ENCODE measurements at places on chromosomes 13 and 19.

DNA sequence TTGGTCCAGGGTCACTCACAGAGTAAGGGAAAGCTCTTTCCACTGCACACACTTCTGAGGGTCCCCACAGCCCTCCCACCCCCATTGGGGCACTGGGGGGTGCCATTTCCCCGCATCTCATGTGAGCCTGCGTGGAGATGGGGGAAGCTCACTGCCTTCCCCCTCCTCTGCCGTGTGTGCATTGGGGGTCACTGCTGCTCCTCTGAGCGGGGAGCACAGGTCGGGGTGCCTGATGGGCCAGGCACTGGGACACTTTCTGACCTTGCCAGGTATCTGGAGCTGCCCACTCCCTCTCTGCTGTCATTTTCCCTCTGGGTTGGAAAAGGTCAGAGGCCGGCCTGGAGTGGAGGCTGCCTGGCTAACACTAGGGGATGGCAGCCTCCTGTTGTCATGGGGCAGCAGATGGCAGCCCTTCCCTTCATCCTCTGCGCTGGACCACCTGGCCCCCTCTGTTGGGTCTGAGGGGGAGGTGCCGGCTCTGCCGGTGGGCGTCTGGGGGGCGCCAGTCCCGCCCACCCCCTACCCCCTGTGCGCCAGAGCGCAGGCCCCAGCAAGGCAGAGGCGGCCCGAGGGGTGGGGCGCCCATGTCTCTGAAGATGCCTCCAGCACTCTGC is 9.1 kb downstream of the SSBP4 start:
- DNase-seq, result no peak

GRCh38 chr13:70960841-70961443 is 852.7 kb upstream of the KLHL1 start:
- no peak for DNase-seq

GRCh38 chr13:112744168-112745021 is 54.6 kb downstream of the ATP11A start:
- DNase-seq, result no peak

- DNase-seq, result no peak
Observed at GRCh38 chr19:29266603-29267002, 53.7 kb upstream of the UQCRFS1 start.

GRCh38 chr19:15426485-15427349 is 7.9 kb upstream of the AKAP8L start:
- no peak for DNase-seq

DNA sequence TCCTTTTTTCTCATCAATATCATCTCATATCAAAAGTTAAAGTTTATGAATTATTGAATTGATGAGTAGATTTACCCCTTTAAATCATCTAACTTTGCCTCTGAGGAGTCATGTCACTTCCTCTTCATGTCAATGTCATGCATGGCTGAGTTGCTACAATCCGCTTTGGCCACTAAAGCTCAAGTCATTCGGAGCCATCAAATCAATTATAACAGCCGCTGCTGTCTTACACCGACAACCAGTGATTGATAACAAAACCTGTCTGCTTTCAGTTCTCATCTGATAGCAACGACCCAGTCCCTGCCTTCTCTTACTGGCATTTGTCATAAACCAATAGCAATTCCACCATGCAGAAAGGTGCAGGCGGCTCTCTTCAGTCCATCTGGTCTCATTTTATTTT is 429.3 kb downstream of the DIAPH3 start:
- DNase-seq, result no peak

- DNase-seq, result no peak
Observed at GRCh38 chr13:101454767-101455166, 2.3 kb downstream of the ITGBL1 start.

- no peak for DNase-seq
Observed at GRCh38 chr19:15576526-15577156, 38.4 kb upstream of the CYP4F8 start.

DNA sequence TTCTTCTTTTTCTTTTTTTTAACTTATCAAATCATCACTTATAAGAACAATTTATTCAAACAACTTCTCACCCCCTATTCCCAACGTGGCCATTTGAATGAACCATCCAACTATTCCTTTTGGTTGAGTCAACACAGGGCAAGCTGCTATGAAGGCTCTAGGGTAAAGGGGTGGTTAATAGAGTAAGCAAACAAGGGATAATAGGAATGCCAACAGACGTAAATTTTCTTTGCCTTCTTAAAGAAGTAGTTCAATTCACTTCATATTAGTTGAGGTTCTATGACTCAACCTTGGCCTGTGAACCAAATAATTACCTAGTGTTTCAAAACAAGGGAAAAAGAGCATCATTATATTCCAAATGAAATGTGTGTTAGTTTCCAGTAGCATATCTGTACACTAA is 1383.8 kb upstream of the SLC10A2 start:
- no peak for DNase-seq

DNA sequence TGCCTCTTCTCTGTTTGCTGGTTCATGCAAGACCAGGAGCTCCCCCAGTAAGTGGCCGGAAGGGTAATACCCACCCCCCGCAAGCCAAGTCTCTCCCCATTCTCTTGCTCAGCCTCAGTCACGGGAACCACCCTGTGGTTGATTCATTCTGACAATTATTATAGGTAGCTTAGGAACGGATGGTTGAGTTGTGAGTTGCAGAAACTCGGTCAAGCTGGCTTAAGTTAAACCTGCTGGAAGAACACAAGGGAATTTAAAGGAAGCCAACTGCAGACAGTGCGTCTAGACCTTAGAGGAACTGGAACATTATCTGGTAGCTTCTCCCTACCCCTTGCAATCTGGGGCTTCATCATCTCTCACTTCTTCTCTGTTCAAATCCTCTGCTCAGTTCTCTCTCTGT is 8.9 kb downstream of the FPR1 start:
- no peak for DNase-seq

- no peak for DNase-seq
Observed at GRCh38 chr19:13094106-13094504, 8.6 kb downstream of the LYL1 start.

- no peak for DNase-seq
Observed at GRCh38 chr13:89951341-89951740, 1396.1 kb upstream of the MIR17HG start.

DNA sequence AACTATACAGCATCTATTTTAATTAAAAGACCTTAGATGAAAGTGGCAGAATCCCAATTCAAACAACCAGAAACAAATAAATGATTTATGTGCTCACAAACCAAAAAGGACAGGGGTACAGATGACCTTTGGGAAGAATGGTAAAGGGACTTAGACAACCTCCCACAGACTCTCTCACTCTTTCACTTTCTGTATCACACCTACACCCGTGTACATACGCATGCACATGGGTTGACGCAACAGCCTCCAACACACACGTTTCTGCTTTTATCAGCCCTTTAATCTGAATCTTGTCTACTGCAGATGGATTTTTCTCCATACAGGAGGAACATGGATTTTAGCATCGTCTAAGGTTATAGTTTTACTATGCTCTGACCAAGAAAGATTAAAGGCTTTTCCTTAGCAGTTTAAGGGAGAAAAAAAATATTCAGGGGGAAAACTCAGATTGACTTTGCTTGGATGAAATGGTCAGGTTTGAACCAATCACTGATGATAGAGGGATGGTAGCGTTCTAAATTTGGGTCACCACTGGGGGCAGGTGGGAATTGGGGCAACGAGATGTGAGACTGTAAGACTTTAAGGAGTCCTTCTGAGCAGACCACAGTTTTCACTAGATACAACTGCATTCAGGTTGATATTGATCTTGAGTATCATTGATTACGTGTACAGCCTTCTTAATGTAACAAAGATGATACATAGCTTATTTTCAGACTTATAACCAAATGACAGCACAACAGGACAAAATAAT is 166.1 kb downstream of the ITGBL1 start:
- no peak for DNase-seq

DNA sequence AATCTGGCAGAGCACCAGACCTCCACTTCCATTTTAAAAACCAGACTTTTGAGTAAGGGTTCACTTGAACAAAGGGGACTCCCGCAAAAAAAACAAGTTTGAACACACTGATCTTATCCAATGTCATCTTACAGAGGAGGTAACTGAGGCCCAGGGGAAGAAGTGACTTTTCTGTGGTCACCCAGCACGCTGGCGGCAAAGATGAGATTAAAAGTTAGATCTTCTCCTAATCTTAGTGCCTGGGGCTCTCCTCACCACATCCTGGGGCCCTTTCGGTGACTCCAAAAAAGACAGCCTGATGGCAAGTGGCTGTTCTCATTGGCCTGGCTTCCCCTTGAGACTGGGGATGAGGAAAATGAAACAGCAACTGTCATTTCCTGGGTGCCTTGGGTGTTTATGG is 101.8 kb upstream of the ZNF98 start:
- no peak for DNase-seq

DNA sequence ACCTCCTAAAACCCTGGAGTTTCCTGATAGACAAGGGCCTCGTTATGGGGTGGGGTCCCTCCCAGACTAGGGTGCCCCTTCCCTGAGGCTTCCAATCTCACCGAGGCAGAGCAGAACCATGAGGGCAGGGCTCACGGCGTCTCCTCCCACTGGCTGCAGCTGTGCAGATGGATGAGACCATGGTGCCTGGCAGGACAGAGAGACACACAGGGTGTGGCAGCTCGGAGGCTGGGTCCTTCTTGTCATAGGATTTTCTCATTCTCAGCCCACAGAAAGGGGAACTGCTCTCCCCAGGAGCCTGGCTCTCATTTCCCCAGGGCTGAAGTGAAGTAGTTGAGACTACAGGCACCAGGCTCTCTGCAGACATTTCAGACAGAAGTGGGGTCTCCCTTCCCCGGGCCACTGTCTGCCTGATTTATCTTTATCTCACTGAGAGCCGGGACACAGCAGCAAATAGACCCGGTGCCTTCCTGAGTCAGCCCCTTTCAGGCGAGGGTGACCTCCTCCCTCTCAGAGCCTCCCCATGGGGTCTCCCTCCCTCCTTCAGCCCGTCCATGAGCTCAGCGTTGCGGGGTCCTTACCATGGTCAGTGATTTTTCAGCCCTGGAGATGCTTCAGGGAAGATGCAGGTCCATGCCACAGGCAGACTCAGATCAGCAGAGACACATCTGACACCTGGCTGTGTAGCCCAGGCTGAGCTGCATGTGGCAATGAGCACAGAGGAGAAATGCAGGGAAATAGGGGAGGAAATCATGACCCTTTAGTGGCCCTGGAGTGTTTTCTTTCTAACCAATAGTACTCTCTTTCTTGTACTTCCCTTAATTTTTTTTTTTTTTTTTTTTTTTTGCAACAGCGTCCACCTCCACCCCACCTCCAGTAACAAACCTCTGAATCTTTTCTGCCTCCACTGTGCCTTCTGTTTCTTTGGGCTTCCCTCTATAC is at the start of gene LILRA5:
LILRA5 (minus strand) TSS at position 731 of the 942 bp plus-strand sequence; CDS start at position 584, 147 bp downstream.
- no peak for DNase-seq

DNA sequence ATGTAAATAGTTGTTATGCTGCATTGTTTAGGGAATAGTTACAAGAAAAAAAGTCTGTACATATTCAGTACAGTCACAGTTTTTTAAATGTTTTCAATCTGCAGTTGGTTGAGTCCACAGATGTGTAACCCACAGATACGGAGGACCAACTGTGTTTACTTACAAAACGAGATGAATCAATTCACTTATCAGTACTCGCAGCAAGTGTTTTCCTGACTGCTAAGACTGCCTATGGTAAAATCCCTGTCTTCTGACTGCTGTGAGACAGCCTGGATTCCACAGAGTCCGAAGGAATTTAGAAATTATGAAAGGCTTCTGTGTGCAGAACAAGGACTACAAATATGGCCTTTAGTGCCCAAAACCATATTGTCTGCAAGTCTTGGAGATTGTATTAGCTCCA is 45.7 kb upstream of the C1QTNF9 start:
- DNase-seq, result no peak

DNA sequence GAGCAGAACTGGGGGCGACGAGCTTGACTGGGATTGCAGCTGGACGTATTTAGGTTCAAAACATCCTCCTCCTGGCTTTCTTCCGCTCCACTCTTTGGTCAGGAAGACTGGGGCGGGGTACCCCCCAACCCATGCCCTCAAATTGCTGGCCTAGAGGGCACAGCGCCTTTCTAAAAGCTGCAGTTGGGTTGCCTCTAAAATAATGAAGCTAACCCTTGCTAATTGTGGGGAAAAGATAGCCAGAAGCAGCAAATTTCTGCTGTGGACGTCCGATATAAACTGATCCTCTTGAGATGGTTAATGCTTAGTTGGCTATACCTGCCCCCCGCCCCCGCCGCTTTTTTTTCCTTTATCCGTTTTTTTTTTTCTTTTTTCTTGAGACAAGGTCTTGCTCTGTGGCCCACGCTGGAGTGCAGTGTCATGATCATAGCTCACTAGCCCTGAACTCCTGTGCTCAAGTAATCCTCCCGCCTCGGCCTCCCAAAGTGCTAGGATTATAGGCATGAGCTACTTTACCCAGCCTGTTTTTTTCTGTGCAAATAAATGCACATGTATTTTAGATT is 754 bp upstream of the CHERP start:
- DNase-seq, result no peak

DNA sequence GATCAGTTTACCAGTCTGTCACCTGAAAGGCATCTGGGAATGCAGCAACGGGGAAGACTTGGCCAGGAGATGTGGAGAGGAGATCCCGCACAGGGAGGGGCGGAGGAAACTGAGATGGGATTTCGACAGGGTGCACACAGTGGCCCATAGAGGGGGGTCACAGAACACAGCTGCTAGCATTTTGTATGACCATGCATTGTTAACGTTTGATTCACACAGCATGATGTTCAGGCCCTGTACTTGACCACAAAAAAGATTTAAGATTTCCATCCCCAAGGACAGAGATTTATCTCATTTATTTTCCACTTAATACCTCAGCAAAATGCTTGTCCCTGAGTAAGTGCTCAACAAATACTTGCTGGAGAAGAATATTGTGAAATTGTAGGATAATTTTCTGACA is 63.2 kb downstream of the RAB20 start:
- DNase-seq, result no peak

GRCh38 chr19:35739275-35740107 is 2.8 kb downstream of the IGFLR1 start:
- DNase-seq, result no peak

- DNase-seq, result no peak
Observed at GRCh38 chr19:45104658-45105349, 11.8 kb downstream of the PPP1R37 start.

GRCh38 chr13:104534847-104535246 is 1468.6 kb upstream of the SLC10A2 start:
- DNase-seq, result no peak

DNA sequence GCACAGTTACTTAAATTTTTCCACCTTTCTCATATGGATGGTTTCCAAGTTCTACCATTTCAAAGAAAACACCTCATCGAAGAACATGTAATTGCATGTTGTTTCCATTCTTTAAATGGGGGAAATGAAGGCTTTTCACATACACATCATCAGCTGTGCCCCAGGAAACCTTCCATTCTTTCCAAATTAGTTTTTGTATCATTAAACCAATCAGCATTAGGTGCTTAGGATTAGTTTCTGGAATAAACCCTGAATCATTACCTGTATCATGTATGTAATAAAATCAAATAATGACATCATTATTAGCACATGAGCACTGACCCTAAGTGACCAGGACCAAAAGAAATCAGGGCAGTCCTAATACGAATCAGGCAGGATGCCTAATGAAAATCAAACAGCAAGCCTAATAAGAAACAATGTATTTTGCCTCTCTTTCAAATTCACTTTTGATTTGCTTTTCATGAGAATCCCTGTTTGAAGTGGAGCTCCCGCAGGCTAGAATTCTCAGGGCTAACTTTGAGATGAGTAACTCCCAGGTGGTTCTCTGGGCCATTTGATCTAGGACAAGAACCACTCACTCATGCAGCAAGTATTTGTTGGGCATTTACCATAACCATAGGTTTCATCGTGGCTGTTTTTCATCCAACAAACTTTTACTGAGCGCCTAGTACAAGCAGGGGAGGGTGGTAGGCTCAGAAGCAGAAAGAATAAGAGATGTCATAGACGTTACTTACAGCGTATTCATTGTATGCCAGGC is 89.2 kb downstream of the MZT1 start:
- no peak for DNase-seq

Measured in HuH-7.5 (cell line).